Stimulated activated CD4-positive, alpha-beta T cell treated with anti-CD3 and anti-CD28 coated beads, Interleukin-4, amount 100 ng/mL, for 4 hours (primary cell): ENCODE measurements at places on chromosomes 16 and 17.

GRCh38 chr17:31231852-31232251, 65.2 kb downstream of the OMG start:
- no peak for DNase-seq

GRCh38 chr16:3022208-3022683, 1.5 kb downstream of the HCFC1R1 start:
- peak; percentile 93 for DNase-seq

DNA sequence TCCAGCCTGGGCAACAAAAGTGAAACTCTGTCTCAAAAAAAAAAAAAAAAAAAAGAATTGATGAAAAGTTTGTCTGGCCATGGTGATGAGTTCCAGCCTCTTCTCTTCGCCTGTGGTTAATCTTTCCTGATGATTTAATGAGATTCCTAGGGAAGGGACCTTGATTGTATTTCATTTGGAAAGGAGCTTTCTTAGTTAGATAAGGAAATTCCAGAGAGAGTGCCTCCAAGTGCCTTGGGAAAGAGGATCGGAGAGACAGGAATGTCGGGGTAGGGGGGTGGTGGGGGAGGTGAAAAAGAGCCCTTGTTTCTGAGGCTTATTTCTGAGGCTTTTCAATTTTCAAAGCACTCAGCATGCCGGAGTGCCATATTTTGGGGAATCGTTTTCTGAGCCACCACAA, 93.2 kb upstream of the SIAH1 start:
- no peak for DNase-seq

DNA sequence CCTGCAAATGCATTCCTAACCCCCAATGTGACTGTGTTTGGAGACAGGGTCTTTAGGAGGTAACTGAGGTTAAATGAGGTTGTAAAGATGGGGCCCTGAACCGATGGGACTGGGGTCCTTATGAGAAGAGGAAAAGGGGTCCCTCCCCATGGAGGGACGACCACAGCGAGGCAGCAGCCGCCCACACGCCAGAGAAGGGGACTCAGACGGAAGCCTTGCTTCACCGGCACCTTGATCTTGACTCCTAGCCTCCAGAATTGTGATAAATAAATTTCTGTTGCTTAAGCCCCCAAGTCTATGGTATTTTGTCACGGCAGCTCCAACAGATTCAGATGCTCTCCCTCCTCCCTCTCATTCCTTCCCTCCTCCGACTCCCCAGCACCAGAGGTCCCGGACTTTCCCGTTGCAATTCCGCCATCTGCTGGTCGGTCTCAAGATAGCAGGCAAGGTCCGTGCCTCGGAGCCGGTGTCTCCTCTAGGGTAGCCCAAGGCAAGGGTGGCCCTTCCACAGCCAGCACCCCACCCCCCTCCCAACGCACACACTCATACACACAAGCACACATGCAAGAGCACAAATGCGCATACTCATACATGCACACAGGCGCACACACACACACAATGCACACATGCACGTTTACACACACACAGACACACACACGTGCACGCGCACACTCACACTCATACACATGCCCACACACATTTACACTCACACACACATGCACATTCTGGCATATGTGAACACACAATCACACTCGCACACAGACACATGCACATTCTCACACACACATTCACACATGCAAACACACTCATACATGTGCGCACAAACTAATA, 23.1 kb upstream of the C16orf78 start:
- peak; percentile 43 for DNase-seq

DNA sequence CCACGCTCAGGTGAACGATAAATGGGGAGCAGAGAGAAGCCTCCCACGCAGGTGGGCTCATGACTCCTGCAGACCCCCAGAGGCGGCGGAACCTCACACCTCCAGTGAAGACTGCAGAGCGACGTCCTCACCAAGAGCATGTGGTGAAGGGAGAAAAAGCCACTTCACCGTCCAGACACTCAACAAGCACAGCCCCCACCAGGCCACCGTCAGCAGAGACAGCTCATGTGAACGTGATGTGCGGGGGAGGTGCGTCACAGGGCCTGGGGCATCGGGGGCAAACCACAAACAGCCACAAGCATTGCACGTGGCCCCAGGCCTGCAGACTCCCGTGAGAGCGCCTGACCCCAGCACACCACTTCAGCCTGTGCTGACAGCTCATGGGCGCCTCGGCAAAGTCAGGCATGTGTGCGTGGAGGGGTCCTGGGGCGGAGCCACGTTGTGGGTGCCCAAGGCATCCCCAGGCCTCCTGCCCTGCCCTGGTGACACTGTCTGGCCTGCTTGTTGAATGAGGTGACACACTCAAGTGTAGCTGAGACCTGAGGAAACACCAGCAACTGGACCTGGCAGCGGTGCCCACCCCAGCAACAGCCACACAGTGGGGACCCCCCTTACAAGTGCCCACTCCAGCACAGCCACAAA, 19.0 kb downstream of the LMF1 start:
- no peak for DNase-seq

- no peak for DNase-seq
Measured at GRCh38 chr17:16926571-16927451, 45.1 kb downstream of the TNFRSF13B start.

DNA sequence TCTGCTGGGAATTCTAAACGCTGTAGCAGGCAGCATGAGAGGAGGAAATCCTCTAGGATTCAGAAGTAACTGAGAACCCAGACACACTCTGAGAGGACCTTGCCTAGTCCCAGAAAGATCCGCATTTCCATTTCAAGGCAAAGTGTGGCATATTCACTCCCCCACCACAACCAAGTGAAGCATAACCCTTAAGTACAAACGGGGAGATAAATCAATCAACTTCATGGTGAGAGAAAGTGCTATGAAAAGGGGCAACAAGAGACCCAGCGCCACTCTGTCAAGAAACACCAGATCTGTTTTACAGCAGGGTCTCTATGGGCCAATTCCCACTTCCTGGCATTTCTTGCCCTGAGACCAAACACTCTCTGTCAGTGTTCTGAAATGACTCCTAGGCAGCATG, 68.3 kb downstream of the SMG6 start:
- DNase-seq = no peak

GRCh38 chr17:38617074-38617860, 11.5 kb upstream of the SRCIN1 start:
- DNase-seq = no peak

DNA sequence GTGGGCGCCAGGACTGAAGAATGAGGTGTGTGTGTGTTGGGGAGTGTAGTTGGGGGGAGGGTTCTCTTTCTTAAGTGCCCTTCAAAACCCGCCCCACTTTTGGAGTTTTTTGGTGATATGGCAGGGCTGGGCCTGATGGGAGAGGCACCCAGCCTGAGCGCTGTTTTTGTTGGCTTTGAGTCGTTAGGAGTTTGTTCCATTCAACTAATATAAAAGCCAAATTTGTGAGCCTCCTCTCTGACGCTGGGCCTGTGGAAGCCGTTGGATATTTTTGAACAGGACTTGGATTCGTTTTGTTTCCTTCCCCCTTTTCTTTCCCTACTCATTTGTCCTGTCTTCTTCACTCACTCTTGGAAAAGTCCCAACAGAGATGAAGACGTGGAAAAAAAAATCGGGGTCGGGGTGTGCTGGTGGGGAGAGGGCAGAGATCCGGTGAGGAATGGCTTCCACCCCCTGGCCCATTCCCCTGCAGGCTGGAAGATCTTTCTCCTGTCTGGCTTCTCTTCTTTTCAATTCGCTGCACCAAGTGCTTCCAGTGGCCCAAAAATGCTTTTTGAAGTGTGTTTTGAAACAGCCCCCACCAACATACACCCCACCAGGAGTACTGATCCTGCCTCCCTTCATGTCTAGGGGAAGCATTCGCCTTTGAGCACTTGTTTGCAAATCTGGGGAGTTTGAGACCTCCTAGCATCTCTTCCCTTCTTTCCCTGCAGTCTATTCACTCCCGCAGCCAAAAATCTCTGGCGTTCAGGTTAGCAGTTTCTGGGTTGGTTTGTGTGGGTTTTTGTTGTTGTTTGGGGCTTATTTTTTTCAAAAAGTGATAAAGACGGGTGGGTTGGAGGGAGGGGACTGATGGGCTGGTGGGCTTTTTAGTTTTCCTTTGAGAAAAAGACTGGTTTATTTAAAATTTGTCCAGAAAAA, 2.6 kb downstream of the FZD2 start:
- no peak for DNase-seq

DNA sequence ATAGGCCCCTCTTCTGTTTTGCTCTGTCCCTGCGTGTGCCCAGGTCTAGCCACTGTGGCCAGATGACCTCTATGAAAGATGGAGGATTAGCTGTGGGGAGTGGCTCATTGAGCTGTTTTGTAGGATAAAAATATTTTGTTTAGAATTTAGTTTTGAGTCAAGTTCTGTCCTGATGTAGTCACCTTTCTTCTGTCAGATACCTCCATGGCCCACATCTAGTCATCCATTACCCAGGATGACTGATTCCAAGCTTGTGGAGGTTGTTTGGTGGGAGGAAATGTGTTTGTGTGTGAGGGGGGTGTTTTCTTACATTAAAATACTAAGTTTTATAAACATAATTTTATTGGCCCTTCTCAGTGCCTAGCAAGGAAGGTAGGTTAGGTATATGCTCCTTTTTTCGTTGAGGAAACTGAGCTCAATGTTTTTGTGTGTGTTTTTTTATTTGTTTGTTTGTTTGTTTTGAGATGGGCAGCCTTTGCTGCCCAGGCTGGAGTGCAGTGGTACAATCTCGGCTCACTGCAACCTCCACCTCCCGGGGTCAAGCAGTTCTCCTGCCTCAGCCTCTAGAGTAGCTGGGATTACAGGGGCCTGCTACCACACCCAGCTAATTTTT, 16.3 kb downstream of the SNX11 start:
- DNase-seq = no peak

DNA sequence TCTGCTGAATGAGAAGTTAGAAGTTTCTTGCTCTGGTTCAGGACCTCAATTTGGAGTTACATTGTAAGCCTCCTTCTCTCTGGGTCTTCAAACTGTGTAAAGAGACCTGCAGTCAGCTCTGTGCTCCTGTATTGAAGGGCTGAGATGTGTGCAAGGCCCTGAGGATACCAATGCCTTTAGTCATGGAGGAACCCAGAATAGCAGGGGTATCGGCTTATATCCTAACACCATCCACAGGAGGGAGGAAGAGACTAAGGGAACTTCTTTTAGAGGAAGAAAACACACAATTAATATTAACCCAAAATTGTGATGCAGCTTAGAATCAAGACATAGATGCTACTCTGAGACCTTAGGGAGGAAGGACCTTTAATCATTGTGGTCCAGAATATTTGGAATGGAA, 36.5 kb downstream of the GLP2R start:
- DNase-seq = no peak

GRCh38 chr16:13441675-13442074, 478.3 kb upstream of the ERCC4 start:
- DNase-seq = no peak

- DNase-seq = no peak
Measured at GRCh38 chr17:5381542-5381941, 37.9 kb downstream of the NUP88 start.

DNA sequence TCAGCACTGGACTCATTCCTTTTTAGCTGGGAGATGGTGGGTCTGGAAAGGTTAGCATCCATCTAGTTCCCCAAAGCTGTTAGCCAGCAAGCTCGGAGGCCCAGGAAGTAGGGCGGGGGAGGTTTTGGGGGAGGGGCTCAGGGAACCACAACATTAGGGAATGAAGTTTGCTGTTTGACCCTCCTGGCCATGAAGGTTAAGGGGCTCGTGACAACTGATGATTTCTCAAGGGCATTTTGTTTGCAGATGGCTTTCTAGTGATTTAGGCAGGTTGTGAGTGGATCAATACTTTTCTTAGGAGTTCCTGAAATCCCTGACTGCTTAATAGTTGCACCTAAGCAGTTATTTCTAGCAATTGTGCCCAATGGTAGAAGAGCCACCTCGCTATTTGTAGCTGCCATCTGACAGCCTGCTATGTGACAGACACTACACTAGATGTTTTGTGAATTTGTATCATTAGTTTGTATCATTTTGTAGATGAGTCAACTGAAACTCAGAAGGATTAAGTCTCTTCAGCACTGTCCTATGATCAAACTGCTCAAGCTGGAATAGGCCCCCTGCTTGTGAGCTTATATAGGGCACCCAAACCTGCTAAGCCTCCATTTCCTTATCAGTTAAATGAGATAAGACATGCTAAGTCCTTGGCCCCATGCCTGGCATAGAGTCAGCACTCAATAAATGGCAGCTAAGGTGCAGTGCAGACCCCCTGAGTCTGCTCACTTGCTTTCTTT, 146.4 kb downstream of the IRX3 start:
- DNase-seq = no peak

DNA sequence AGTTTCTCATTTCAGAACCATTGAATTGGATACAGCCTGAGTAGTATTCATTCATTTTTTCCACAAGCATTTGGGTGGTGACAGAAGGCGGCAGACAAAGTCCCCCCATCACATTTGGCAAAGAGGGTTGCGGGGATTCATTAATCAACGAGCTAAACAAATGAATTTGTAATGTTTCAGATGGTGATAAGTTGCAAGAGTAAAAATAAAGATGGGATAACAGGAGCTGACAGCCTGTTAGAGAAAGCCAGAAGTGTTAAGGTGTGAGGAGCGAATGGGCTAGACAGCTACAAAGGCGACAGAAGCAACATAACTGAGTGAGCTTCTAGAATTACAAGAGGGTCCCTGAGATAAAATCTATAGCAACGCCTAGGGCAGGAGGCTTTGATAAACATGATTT, 342.8 kb upstream of the HSBP1 start:
- DNase-seq = no peak

- no peak for DNase-seq
Measured at GRCh38 chr17:61459939-61460718, 7.9 kb downstream of the TBX4 start.
